CD4-positive, alpha-beta T cell treated with Interleukin-17A for 1 hour (primary cell): ENCODE measurements at places on chromosomes 7 and 10.

DNA sequence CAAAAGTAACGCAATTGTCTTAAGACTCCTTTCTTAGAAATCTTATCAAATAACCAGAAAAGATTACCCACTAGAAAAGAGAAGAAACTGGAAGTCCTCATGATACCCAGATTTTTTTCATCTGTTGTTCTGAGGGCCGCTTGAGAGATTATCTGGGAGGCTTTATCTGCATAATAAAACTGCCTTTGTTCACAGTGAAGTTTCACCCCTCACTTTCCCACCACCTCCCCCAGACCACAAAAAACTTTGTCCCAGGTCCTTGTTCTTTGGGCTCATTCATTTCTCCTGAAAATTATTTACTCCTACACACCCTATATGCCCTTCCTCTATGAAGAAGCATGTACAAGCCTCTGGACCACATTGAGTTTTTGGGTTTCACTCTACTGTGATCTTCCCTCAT, 745.1 kb upstream of the COBL start:
- no peak for DNase-seq

DNA sequence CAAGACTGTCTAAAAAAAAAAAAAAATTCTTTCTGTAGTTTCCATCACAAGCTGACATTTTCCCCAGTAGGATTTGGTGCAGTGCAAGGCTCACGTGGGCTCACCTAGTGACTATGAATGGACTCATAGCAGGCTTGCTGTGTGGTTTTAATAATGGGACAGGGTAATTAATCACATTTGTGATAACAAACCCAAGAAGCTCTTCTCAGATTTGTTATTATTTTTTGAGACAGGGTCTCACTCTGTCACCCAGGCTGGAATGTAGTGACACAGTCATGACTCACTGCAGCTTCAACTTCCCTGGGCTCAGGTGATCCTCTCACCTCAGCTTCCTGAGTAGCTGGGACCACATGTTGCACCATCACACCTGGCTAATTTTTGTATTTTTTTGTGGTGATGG, 40.0 kb downstream of the NACAD start:
- no peak for DNase-seq

GRCh38 chr7:128112781-128113221, 81.6 kb upstream of the LRRC4 start:
- DNase-seq = no peak

DNA sequence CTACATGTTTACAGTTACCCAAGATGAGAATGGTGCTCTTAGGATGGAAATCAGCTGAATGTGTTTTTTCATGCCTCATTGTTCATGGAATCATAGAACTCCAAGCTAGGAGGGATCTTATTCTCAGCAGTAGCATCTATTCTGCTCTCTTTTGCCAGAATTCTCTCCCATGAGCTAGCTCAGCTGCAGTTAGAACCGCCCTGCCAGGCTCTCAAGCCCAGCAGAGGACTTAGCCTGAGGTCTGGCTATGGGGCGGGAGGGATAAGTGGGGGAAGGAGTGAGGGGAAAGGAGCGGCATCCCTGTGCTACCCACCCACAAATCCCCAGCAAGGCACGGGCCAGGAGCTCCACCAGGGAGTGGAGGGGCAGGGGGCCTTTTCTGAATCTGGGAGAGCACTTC, 120.7 kb upstream of the PLXNA4 start:
- DNase-seq = no peak

- no peak for DNase-seq
These were observed 81.7 kb downstream of the KMT2C start for GRCh38 chr7:152354061-152354460.

DNA sequence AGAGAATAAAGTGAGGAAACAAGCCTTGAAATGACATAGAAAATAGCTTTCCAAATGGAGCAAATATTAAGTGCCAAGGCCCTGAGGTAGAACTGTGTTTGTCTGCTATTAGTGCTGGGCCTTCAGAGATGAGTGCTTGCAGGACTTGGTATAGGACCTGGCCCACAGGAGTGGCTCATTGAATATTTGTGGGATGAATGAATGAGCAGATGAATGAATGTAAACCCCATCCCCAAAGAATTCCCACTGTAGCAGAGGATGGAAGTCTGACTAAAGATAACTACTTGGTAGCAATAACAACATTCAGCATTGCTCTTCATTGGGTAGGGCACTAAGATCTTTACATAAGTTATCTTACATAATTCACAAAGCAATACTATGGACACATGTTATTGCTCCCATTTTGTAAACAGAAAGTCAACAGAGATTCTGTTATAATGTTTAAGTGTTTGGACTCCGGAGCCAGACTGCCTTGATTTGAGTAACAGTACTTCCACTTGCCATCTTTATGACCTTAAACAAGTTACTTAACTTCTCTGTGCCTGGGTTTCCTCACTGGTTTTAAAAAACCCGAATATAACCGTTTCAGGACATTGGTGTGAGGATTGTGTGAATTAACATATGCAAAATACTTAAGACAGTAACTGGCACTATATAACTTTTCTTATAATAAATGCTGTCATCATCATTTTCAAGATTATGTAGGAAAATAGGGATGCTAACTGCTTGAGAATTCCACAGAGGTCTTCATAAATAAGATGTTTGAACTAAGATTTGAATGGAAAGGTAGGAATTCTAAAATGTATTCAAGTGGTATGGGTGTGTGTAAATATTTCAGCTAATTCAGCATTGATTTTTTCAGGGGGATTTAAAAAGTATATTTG, 141.9 kb downstream of the PRKG1 start:
- DNase-seq = no peak

DNA sequence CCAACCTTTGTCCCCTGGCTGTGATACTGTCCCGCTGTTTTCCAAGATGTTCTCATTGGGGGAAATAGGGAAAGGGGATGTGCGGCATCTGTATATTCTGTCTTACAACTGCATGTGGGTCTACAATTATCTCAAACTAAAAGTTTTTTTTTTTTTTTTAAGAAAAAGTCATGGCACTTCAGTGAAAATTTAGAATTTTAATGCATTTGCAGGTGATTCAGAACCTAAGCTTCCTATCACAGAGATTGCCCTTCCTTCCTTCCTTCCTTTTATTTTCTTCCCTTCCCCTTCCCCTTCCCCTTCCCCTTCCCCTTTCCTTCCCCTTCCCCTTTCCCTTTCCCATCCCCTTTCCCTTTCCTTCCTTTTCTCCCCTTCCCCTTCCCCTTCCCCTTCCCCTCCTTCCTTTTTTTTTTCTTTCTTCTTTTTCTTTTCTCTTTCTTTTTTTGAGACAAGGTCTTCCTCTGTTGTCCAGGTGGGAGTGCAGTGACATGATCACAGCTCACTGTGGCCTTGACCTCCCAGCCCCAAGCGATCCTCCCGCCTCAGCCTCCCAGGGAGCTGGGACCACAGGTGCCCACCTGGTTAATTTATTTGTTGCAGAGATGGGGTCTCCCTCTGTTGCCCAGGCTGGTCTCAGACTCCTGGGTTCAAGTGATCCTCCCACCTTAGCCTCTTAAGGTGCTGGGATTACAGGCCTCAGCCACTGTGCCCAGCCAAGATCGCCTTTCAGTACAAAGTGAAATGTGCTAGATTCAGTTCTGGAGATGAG, 32.0 kb downstream of the JAKMIP3 start:
- no peak for DNase-seq

- no peak for DNase-seq
These were observed 30.8 kb downstream of the SCD start for GRCh38 chr10:100377830-100378229.

- DNase-seq = peak; percentile 59
These were observed 130.1 kb downstream of the CELF2 start for GRCh38 chr10:11147722-11148121.

GRCh38 chr10:45355494-45355893, 18.5 kb upstream of the ALOX5 start:
- DNase-seq = no peak

DNA sequence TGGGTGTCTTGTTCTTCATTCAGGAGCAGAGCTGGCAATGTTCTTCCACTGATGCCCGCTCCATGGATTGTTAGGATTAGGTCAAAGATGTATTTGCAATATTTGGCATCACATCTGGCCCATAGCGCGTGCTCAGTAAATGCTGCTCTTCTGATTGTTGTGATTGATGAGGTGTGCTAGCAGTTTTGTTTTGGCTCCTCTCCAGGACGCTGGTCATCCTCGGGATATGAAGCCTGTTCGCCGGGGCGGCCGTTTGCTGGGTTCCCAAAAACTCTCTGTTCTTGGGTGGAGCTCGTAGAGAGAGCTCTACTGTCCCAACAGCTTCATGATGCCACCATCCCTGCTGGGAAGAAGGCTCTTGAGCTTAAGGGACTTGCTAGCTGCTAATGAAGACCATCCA, 96.9 kb downstream of the XRCC2 start:
- no peak for DNase-seq

DNA sequence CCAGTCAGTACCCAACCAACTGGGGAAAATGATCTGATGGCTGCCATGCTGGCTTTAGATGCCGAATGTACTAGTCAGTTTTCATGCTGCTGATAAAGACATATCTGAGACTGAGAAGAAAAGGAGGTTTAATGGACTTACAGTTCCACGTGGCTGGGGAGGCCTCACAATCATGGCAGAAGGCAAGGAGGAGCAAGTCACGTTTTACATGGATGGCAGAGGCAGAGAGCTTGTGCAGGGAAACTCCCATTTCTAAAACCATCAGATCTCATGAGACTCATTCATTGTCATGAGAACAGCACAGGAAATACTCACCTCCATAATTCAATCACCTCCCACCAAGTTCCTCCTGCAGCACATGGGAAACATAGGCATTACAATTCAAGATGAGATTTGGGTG, 508.9 kb upstream of the NRP1 start:
- DNase-seq = no peak

GRCh38 chr7:15682751-15683245, 3.7 kb downstream of the MEOX2 start:
- DNase-seq = no peak
